ENCODE measurements at places on chromosomes 13 and 19.
A peak's percentile ranks its signal among the peaks of the same experiment; 100 is the strongest.

GRCh38 chr19:14023404-14024235 lies 4.3 kb upstream of the RLN3 start:
- peak; percentile 38 for DNase-seq

DNA sequence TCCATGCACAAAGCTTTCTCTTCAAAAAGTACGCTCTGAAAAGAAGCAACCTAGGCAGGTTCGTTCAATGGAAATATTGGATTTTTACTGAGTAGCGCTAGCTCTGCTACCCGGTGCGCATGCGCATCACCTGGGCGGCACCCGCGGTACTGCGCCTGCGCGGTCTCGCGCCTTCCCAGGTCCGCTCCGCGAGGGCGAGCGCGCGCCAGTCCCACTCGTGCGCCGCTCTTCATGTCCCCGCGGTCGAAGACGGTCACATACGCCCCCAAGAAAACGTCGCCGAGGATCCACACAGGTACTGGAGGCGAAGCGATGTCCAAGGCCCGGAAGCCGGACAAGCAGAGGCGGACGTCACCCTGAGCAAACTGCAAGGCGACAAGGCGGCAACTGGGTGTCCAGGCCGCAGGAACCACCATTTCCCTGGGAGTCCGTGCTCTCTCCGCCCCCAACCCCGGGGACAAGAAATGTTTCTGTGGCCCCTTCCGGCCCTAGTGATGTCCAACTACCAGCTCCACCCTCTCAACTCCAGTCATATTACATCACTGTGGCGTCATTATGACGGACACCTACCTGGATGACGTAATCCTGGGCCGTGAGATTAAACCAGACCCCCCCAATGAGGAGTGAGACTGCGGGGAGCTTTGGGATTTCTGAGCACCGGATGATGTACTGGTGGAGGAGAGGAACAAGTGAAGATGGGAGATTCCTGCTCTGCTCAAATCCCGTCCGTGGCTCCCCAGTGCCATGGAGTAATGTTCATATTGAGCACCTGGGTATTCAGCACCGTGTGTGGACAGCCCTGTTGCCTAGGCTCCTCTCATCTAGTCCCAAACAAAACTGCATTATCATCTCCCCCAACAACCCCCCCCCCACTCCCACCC lies 4.8 kb upstream of the KCNC3 start:
- DNase-seq, result peak; percentile 70

DNA sequence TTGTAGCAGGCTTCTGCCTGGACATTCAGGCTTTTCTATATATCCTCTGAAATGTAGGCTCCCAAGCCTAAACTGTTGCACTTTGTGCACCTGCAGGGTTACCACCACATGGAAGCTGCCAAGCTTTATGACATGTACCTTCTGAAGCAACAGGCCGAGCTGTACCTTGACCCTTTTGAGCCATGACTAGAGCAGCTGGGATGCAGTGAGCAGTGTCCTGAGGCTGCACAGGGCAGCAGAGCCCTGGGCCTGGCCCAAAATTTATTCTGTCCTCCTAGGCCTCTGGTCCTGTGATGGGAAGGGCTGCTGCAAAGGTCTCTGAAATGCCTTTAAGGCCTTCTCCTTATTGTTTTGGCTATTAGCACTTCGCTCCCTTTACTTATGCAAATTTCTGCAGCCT lies 23.5 kb upstream of the CD177 start:
- no peak for DNase-seq

DNA sequence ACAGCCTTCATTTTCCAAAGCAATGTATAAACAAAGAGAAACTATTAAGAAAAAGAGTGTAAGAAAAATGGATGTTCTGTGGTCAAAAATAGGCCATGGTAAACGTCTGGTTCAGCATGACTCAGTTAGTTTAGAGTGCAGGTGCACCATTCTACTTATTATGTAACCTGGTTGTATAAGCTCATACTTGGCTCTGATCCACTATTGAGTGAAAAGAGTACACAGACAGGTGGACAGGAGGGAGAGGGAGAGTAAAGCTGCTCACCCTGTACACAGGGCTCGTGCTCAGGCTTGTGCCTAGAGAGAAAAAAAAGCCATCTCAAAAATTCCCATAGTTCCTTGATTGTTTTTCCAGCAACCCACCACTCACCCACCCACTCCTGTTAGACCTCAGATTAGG lies 85.8 kb upstream of the ZNF91 start:
- no peak for DNase-seq

- no peak for DNase-seq
Measured at GRCh38 chr19:8609279-8610040, 1.1 kb downstream of the ADAMTS10 start.

GRCh38 chr19:2236064-2236313 lies 140 bp downstream of the PLEKHJ1 start:
- DNase-seq, result no peak

GRCh38 chr13:66657165-66657881 lies 572.8 kb downstream of the PCDH9 start:
- no peak for DNase-seq

DNA sequence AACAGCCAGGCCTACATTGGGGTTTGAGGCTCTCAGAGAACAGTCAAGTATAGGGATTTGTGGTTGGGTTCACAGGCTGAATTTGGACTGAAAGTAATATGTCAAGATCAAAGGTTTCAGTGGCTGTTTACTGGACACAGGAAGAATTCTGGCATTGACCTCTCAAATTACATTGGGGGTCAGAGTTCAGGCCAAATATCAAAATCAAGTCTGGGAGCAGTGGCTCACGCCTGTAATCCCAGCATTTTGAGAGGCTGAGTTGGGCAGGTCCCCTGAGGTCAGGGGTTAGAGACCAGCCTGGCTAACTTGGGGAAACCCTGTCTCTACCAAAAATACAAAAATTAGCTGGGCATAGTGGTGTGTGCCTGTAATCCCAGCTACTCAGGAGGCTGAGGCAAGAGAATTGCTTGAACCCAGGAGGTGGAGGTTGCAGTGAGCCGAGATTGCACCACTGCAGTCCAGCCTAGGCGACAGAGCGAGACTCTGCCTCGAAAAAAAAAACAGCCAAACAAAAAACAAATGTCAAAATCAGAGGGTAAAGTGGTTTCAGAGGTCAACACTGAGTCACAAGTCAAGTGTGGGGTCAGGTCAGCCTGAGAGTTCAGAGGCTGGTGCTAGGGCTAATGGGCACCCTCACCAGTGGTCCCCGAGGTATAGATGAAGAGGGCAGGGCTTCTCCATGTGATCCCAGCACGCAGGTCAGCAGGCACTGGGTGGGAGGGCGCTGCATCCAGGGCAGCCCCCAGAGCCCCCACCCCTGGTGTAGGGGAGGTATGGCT lies 1.5 kb downstream of the SLC27A5 start:
- no peak for DNase-seq

DNA sequence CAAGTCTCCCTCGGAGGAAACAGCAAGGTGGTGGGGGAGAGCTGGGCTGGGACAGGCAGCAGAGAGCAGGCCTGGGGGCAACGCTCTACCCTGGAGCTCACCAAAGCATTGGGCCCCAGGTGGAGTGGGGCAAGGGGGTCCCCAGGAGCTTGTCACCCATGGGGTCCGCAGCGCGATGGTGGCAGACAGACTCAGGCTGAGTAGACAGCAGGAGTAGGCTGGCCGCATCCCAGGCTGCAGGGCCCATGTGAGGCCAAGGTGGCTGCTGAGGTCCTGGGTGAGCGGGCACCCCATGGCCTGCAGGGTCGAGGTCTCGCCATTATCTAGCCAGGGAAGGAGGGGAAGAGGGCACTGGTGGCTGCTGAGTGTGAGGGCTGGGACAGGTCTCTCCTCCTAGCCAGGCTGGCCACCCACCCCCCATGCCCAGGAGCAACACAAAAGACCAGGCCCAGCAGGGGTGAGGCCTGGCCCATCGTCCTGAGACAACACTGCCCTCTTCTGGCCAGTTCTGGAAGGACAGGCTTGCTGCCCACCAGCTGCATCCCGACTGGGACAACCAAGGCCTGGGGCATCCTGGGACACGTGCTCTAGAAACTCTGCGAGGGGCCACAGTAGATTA lies 33.1 kb downstream of the CEBPG start:
- peak; percentile 72 for DNase-seq

- DNase-seq, result no peak
Measured at GRCh38 chr13:100338275-100338674, 249.4 kb downstream of the PCCA start.

DNA sequence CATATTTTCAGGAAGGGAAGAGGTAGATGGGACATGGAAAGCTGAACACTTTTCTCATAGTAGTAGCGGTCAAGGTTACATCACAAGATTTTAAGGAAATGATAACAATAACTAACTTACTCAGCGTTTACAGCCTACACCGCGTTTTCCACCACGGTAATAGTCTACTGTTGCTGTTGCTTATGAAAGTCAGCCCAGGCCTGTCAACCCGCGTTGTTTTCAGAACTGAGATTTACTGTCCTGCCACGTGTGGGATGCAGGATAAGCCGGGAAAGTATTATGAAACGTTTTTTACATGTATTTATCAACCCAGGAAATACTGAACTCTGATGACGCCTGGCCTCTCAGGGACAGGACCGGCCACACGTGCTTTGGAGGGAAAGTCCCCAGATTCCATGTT lies 36.0 kb upstream of the LAMP1 start:
- no peak for DNase-seq

DNA sequence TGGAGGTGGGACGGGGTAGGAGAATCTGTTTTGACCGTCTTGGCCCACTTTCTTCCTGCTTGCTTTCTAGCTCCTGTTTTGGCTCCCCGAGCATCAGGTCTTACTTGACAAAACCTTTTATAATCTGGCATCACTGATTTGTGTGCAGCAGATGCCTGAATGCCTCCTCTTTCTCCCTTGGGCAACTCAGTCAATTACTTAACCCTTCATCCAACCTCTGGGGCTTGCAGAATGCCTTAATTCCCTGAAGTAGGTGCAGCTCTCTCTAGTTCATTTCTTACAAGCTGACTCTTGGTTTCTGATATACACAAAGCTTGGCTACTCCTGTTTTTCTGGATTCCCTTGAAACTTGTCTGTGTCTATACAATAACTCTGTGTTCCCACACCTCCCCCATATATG lies 5.7 kb upstream of the NUP58 start:
- no peak for DNase-seq

DNA sequence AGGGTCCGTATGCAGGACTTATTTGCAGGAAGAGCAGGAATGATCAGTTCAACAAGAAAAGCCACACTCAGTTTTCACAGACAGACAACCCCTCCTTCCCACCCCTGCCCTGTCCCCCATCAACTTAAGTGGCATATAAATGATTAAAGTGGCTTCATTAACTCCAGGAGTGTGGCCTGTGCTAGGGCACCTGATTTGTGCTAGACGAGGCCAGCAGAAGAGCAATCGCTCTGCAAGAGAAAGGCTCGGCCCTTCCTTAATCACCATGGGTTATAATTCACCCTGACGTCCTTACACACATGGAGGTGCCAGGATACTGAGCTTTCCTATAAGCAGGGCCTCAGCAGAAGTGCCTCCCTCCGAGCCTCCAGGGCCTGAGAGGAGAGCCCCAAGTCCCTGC lies 14.6 kb downstream of the C19orf12 start:
- DNase-seq, result no peak

- DNase-seq, result no peak
Measured at GRCh38 chr13:35165205-35165604, 223.1 kb downstream of the NBEA start.

GRCh38 chr19:28553764-28554163 lies 659.2 kb downstream of the UQCRFS1 start:
- no peak for DNase-seq

DNA sequence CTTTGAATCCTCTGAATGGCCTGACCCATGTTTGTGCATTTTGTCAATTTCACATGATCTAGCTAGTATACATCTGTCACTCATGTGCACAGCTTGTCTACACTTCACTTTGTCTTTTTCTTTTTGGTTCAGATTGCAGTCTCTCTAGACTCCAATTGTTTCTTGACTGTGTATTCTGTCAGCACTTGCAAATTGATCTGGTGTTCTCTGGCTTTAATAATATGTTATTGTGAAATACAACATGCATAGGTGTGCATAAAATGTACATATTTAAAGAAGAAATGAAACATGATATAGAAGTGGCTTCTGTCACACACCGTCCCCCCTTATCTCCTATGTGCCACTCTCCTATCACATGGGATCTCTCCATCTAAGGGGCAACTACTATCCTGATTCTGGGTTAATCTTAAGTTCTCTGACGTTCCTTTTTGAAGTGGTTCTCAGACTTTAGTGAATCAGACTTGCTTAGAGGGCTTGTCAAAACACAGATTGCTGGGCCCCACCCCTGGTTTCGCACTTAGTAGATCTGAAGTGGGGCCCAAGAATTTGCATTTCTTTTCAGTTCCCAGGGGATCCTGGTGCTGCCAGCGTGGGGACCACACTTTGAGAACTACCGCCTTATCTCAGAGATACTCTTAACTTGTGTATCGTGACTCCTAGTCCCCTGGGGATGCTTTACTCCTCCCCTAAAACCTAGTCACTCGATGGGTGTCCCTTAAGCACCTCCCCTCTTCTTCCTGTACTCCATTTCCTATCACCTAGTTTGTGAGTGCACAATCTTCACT lies 5.8 kb downstream of the KRTDAP start:
- DNase-seq, result no peak

- no peak for DNase-seq
Measured at GRCh38 chr13:94303644-94304174, 175.8 kb downstream of the DCT start.

GRCh38 chr13:28582892-28583240 lies 76.1 kb upstream of the POMP start:
- DNase-seq, result no peak

GRCh38 chr13:77979721-77980385 lies 61.2 kb upstream of the EDNRB start:
- DNase-seq, result no peak

GRCh38 chr13:102089177-102089576 lies 312.7 kb downstream of the FGF14 start:
- no peak for DNase-seq

GRCh38 chr19:30543243-30543945 lies 171.2 kb downstream of the ZNF536 start:
- DNase-seq, result no peak

DNA sequence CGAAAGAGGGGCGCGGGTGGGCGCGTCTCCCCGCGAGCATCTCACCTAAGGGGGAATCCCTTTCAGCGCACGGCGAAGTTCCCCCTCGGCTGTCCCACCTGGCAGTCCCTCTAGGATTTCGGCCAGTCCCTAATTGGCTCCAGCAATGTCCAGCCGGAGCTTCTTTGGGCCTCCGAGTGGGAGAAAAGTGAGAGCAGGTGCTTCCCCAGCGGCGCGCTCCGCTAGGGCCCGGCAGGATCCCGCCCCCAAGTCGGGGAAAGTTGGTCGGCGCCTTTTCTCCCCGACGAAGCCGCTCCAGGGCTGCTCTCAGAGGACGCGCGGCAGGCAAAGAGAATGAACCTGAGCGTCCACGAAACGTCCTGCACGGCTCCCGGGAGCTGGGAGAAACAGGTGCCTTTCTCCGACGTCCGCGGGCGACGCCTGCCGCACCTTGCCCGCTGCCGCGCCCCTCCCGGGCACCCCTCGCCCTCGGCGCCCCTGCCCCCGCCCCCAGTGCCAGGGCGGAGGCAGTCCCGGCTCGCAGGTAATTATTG lies 366 bp upstream of the KL start:
- DNase-seq, result no peak

GRCh38 chr13:50618206-50618605 lies 225.3 kb downstream of the DLEU7 start:
- no peak for DNase-seq

DNA sequence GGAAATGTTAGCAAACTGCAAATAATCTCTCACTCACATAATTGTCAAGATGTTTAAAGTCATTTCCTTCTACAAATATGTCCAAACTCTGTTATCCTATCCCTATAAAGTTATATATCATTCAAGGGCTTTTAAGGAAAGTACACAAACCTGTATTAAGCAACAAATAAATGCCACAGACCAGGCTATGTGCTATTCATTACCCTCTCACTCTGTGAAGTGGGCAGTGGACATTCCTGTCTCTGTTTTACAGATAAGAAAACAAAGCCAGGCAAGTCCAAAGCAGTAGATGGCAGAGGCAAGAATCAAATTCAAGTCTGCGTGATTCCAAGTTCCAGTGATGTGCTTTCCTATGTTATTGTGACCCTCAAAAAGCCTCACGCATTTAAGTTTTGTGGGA lies 140.6 kb downstream of the LHFPL6 start:
- no peak for DNase-seq
